ENCODE measurements at places on chromosomes 11 and 22.

DNA sequence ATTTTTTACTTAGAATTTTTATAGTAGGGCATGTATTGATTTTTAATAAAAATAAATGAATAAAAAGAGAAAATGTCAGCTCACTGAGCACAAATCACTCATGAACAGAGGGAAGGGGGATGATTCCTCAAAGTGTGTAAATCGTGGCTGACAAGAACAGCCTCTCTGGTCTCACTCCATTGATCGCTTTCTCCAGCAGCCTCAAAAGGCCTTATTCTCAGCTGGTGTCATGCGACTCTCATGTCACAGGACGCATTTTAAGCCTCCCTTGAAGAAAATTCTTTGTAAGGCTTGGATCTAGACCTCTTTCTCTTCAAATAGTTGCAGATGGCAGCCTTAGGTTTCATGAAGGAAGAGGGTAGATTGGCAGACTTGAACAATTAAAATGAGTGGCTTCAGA is 33.9 kb upstream of the SLC5A12 start:
- no peak for DNase-seq

GRCh38 chr22:49549256-49550140 is 278.2 kb downstream of the BRD1 start:
- DNase-seq: no peak

GRCh38 chr22:42039271-42039670 is 31.3 kb downstream of the NAGA start:
- DNase-seq: no peak

GRCh38 chr11:9972989-9973388 is 309.1 kb downstream of the SWAP70 start:
- peak; percentile 70 for DNase-seq

- no peak for DNase-seq
These were observed 12.5 kb upstream of the MYRF start for GRCh38 chr11:61739966-61740365.

DNA sequence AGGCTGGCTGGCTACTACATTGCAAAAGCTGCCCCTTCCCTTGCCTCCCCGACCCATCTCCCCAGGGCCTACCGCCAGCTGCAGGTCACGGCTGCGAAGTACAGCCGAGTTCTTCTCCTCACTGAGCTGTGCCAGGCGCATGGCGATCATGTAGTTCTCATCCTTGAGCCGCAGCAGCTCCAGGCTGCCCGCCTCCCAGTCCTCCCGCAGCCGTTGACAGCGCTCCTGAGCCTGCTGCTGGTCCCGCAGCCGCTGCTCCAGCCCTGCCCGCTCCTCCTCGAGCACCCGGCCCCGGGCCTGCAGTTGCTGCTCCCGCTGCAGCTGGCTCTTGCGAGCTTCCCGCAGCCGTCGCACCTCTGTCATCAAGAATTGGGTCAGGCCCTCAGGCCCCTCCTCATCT is 3.3 kb downstream of the CARD10 start:
- no peak for DNase-seq

- no peak for DNase-seq
These were observed 59.8 kb upstream of the CD5 start for GRCh38 chr11:61042537-61042936.

DNA sequence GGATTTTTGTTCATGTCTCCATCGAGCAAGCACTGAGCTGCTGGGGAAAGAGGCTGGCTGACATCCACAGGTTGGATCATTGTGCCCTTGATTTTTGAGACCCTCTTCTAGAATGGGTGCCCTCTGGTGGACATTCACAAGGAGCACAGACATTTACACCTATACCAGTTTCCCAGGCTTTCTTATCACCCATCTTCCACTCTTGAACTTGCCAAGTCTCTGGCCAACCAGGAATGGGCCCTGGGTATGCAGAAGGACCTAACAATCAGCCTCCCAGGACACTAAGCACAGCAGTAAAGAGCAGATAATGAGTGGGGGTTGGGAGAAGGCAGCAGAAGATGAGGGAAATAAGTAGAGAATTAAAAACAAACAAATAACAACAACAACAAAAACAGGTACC is 5.7 kb upstream of the INTS4 start:
- DNase-seq: peak; percentile 62

GRCh38 chr11:1844221-1845094 is 5.7 kb downstream of the TNNI2 start:
- DNase-seq: peak; percentile 59

GRCh38 chr11:2208691-2209369 is 37.2 kb upstream of the TH start:
- DNase-seq: no peak

DNA sequence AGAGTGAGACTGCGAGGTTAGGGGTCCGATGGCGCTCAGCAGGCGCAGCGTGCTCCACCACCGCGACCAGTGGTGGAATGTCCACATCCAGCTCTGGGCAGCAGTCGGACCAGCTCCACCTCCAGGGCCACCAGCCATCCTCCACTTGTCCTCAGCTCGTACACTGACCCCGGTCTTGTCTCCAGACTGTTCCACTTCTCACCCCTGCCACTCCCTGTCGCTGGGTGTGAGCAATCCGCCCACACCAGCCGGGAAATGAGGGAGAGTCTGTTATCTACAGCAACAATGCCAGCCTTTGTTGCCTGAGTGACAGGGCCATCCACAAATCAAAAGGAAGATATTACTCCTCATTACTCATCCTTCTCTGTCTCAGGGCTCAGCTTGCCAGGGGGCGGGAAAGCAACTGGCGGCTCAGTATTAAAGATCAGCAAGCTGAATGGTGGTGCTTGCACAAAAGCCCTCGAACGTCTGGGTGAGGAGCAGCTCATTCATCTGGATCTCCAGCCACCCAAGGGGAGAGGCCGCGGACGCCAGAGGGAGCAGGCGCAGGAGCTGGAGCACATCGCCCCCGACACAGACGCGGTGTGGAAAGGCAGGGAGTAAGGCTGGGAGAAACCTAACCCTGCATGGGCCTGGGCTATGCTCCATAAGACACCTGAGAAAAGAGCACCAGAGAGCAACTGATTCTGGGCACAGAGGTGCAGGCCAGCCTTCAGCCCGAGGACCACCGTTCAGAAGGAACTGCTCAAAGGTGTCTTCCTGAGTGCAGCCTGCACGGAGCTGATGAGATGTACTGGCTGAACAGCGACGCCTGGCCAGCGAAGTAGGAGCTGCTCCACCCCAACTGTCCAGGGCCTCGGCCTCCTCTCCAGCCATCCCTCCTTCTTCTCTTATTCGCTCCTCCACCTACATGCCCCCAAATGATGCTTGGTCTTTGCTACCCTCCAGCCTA is 21.9 kb downstream of the IGSF9B start:
- DNase-seq: no peak

DNA sequence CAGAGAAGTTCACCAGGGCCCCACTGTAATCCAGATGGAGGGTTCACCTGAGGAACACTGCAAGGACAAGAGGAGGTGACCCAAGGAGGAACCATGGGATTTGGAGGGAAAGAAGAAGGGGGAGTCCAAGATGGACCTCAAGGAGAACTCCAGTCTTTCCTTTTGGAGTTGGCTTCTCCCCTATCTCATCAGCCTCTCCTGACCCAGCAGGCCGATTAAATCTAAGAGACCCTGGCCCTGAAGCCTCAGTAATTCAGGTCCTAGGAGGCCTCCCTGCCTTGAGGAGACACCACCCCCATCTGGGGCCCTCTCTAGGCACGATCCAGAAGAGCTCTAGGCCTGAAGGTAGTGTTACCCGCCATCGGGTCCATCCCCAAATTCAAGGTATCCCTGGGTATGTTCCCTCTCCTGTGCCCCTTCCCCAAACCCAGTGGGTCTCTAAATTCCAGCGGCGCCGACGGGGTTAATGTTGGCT is 15.1 kb upstream of the DGKZ start:
- no peak for DNase-seq

GRCh38 chr22:40040927-40041326 is 46.2 kb downstream of the FAM83F start:
- no peak for DNase-seq
